Fibroblast of upper back skin (primary cell): ENCODE measurements at places on chromosomes 12 and 14.
A peak's percentile ranks its signal among the peaks of the same experiment; 100 is the strongest.

GRCh38 chr12:262817-263216, at the start of gene SLC6A13:
TSS of gene SLC6A13 (minus strand) at chr12:262836. CDS start at chr12:260052, 2,784 bp downstream.
- DNase-seq: peak; percentile 41

DNA sequence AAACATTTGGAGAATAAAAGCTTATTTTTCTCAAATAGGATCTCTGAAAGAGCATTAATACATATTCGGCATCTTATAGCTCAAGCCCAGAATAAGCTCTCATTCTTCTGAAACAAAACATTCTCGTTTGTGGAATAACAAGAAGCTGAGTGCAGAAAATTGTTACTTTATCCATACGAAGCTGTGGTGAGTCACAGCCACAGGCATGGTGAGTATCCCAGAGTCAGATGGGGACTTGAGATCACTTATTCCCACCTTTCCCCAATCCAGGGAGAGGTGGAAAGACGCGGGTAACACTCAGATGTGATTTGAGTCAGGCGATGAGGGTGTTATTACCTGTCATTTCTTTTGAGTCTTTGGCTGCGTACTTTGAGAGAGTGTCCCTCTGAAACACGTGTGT, 214.6 kb upstream of the TMEM132C start:
- DNase-seq: peak; percentile 36

DNA sequence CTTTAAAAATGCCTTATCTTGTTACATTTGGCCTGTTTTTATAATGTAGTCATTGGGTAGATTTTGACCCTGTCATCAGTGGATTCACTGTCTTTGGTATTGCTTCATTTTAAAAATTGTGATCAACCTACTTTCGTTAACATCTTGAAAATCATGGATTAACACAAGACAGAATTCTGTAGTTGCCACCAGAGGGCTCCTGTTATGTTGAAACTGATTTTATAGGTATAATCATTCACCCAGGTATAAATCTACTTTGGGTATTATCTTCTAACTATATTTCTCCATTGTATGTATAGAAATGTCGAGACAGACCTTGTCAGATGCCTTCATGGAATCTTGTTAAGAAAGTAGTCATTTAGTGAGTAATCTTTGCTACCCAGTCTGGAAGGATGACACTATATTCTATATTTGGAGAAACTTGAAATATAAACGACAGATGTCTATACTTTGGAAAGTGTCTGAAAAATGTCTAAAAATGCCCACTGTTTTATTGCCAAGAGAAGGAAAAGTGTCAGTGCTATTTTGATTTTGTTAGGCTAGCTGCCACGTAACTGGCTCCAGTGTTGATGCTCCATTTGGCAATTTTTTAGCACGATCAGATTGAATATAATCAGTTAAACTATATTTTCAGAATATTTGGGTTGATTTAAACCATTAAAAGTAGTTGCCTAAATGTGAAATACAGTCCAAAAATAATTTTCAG, 129.4 kb downstream of the PELI2 start:
- DNase-seq: no peak

DNA sequence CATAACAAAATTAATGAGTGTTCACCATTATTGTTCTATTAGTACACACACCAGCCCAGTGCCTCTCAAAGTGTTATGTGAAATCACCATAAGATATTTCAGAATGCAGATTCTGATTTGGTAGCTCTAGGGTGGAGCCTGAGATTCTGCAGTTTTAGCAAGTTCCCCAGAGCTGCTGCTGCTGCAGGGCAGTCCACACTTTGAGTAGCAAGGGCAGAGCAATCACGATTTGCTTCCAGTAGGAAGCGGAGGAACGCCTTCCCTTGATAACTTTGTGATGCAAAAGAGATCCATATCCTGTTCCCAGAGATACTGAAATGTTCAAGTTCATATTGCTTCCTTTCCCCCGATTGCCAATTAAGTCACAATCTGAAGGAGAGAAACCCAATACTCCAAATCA, 57.9 kb downstream of the SLC17A8 start:
- DNase-seq: no peak

DNA sequence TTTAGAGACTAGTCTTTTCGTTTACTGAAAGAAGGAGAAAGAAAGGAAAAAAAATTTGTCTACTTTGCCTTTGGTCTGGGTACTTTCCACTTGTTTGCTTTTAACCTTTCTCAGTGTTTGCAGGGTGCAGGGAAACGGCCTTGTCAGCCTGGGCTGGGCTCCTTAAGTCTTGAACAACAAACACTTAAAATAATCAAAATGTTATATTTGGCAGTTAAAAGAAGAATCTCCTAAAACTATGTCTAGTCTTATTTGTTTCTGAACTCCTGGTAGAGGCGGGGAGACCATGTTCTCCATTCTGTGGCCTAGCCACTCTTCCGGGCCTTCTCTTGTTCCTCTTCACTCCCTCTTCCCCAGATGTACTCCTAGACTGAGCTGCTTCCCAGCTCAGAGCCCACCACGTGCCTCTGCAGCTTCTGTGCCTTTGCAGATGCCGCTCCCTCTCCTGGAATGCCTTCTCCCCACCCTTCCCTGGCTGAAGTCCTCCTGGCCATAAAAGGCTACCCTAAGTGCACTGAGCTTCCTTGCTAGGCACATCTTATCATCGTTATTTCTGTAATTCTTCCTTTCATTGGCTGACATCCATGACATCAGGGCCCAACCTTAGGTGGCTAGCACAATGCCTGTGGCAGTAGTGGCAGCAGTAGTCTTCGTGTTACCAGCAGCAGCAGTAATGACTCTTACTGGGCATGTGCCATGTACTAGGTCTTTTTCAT, 432.9 kb downstream of the ZFP36L1 start:
- peak; percentile 40 for DNase-seq

- DNase-seq: no peak
Measured at GRCh38 chr14:64475585-64476273, 10.4 kb downstream of the AKAP5 start.

DNA sequence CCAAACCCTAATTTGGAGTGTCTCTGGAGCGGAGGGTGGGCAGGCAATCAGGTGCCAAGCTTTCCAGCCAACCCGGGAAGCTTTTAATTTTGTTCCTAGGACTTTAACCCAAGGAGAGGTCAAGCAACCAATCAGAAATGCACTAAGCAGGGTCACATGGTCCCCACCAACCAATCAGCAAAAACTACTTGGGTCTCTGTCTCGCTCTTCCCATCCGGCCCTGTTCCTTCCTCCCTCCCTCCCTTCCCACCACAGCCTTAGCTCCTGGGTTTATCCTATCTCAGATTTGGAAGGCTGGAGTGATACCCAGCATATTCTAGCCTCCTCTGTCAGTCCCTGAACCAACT, 7.3 kb downstream of the HOXC5 start:
- DNase-seq: no peak

DNA sequence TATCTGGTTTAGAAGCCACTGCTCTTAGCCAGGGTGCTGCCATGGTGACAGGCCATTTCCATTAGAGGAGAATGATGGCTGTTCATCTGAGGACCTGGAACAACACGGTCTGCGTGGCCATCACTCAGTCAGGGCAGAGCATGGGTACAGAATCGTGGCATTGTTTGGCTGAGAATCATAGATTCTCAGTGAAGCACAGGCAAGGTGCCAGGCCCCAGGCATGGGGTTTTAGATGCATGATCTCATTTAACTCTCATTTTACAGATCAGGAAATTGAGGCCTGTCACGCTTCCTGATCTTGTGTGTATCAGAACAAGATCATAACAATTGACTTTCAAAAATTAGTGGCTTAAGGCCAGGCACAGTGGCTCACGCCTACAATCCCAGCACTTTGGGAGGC, 26.8 kb upstream of the IRF2BPL start:
- no peak for DNase-seq

GRCh38 chr12:77766224-77766623, 64.5 kb upstream of the NAV3 start:
- DNase-seq: no peak

GRCh38 chr12:106867651-106868050, 88.1 kb upstream of the TMEM263 start:
- DNase-seq: peak; percentile 21

DNA sequence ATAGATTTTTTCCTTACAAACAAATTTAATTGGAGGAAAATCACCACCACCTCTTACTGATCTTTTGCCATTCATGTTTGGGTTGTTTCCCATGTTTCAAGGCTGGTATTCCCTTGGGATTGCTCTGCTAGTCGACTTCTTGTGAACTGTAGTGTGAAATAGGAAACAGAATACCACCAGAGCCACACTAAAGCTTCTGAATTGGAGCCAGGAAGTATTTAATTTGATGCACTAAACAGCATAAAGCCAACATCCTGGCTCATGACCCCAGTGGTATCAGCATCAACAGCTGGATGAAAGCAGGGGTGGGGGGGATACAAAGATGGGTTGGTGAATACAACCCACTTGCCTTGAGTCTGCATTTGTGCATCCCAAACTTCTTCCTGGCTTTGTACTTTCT, 127.5 kb downstream of the TBC1D30 start:
- no peak for DNase-seq

- DNase-seq: no peak
Measured at GRCh38 chr12:54936736-54937135, 47.8 kb downstream of the TESPA1 start.

DNA sequence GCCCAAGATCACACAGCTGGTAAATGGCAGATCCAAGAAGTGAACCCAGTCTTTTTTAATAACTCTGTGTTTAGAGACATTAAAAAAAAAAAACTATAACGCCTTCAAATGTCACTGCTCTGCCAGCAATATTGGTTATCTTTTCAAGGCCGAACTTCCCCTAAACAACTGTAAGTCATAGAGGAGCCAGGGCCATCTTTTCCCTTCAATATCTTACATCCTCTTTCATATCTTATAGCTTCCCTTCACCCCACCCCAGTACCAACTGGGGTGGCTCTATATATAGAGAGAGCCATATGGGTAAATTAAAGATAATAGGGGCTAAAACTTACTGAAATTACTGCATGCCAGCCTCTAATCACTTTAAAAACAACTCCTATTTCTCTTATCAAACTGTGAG, 100.2 kb downstream of the STAB2 start:
- DNase-seq: no peak

GRCh38 chr12:92574051-92574783, 128.6 kb upstream of the PLEKHG7 start:
- peak; percentile 42 for DNase-seq

GRCh38 chr14:76920331-76921087, 94.3 kb downstream of the LRRC74A start:
- DNase-seq: peak; percentile 73

GRCh38 chr12:116656306-116656705, 81.6 kb downstream of the SPRING1 start:
- DNase-seq: peak; percentile 65

DNA sequence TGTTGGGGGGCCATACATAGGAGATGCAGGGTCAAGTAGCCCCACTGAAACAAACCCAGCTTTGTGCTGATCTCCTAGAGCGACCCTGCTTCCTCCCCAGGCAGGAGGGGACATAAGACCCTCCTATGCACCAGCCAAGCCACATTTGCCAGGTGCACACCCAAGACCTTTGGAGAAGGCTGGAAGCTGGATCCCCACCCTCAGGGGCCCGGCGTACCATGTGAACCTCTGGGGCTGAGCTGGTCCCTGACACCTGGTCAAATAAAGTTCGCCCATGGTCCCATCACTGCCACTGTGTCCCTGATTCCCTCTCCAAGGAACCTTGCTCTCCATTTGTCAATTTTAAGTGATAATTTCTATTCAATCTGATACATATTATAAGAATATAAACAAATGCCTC, 162.1 kb upstream of the VASH1 start:
- no peak for DNase-seq

GRCh38 chr14:61493239-61493638, 171.9 kb downstream of the PRKCH start:
- peak; percentile 99 for DNase-seq

- DNase-seq: no peak
Measured at GRCh38 chr14:74599946-74600345, 12.1 kb downstream of the LTBP2 start.

DNA sequence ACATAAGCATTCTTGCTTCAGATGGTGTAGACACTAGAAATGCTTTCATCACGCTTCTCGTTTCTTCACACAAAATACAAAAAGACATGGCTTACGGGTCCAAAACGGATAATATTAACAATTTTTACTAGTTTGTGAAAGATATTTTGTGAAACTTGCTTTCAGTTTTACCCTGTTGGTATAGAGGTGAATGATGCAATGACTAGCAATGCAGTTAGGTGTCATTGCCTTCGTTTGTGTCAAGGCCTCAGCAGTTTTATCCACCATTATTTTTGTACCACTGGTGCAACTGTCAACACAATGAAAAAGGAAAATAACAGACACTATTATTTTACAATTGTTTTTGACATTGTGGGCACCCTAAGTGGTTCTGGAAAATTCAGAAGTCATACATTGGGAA, 323.0 kb downstream of the FLRT2 start:
- DNase-seq: peak; percentile 24
